SHP77 (cell line): ENCODE measurements at places on chromosomes 12 and 14.

- no peak for DNase-seq
Observed at GRCh38 chr14:85539510-85539909, 9.6 kb downstream of the FLRT2 start.

DNA sequence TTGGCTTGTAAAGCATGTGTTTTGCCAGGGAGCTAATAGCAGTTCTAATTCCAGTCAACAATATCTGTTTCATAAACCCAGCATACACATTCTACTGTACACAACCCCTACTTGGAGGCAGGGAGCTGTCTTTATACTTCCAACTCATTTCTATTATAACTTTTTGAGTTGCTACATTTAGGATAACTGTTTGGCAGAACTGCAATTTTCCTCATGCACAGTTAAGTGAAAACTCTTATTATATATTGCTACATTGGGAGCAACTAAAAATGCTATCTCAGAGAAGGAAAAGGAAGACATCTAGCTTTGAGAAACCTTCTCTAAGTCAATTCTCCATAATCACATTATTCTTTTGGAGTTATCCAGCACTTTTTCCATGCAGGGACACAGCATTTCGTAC, 480.2 kb downstream of the RPS29 start:
- no peak for DNase-seq

DNA sequence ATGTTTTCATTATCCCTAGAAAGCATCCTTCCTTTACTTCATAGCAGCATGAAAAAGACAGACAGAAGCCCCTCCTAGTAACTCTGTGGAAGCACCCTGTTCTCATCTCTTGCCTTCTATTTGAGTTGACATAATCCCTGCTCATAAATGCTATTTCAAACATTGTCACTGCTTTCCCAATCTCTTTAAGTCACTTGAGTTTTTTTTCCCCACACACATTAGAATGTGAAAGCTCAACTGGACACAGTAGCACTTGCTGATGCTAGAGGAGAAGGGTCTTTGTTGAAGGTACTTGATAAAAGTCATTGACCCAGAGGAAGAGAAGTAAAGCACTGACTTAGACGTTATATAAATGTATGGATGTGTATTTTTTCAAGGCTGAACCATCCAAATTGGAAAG, 3.0 kb downstream of the E2F7 start:
- DNase-seq: no peak

DNA sequence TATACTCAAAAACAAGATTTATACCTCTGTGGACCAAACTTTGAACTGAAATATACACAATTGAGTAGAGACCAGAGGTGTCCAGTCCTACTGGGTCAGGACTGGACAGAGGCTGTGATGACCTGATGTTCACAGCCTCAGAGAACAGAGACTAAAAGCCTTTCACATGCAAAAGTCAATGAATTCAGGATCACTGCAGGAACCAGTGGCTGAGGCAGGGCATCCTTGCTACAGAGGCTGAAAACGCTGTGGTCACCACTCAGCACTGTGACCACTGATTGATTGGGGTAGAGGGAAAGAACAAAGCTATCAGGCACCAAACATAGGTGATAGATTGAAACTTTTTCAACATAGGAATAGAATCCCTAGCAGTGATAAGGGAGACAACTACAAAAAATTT, 25.1 kb downstream of the GRIP1 start:
- DNase-seq: no peak

DNA sequence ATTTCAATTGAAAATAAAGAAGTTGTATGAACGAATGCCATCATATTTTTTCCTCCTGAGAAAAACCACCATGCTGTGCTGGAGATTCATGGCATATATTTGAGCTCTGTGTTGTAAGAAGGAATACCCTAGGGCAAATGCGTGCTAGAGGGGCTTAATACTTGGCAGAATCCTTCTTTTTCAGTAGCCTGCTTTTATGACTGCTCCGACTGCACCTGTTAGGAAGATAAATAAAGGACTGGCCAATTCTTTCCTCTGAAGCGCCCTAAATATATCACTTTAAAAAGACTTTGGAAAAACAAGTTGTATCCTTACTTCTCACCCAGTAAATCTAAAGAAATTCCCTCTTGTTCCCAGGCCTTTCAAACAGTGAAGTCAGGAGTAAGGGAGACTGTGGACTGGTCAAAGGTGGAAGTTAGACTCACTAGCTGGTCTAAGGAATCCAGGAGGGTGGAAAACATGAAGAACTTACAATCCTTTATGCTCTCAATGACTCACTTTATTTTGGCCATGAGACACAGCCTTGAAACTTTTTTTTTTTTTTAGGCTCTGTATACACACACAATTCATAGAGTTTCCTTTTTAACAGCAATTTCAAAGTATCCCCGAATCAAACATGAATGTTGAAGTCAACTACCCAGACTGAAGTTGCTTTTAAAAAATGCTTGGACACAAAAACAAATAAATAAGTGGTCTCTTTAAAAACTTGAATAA, 5.2 kb downstream of the MYBPC1 start:
- DNase-seq: no peak

DNA sequence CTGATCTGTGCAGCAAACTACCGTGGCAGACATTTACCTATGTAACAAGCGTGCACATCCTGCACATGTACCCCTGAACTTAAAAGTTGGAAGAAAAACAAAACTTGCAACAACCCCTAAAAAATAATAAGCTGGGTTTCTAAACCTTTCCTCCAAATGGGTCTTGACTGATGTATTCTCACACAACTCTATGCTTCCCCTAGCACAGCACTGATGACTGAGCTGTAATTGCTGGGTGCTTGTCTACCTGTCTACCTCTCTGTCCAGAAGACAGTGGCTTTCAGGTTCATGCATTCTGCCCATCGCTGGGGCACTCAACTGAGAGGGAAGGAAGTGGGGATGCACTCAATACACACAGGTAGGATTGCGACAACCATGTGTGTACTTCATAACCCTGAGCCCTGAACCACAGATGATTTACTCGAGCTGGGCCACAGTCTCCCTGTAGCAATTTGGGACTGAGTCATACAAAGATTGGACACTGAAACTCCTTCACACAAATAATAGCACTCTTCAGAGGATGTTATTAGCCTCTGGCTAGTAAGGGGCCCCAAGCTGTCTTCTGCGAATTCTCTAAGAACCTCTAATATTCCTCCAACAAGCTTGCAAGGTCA, 44.8 kb upstream of the TMPO start:
- no peak for DNase-seq

GRCh38 chr12:92719674-92720073, 16.9 kb downstream of the PLEKHG7 start:
- no peak for DNase-seq

GRCh38 chr14:73719361-73719760, 5.2 kb upstream of the PNMA1 start:
- no peak for DNase-seq

- DNase-seq: no peak
Observed at GRCh38 chr14:74514471-74514941, 20.9 kb downstream of the ISCA2 start.

DNA sequence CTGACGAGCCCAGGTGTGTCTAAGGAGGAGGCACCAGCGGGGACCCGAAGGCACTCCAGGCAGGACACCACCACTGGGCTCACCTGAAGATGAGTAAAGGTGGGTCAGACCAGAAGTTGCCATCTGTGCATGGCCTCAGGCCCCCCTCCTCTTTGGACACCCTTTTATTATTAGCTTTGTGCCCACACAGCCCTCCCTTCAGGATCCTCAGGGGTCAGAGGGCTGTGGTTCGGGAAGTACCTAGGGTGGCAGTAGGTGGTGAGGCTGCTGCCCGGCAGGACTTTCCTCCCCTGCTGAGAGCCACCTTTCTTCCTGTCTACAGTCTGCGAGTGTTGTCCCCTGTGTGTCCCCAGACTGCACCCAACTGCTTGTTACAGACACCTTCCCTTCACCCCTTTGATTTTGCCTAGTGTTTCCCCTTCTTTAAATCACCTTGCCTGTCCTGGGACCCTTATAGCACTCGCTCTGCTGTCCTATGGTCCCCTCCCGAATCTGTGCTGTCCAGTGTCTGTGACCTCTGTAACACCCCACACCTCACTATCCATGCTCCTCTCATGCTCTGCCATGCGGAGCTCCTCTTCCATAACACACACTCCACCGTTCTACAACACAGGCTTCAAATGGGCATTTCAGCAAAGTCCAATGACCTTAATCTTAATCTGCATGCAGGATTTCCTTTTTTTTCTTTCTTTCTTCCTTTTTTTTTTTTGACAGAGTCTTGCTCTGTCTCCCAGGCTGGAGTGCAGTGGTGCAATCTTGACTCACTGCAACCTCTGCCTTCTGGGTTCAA, 25.7 kb downstream of the SOAT2 start:
- no peak for DNase-seq

- no peak for DNase-seq
Observed at GRCh38 chr12:130504840-130505175, 167.1 kb downstream of the PIWIL1 start.

DNA sequence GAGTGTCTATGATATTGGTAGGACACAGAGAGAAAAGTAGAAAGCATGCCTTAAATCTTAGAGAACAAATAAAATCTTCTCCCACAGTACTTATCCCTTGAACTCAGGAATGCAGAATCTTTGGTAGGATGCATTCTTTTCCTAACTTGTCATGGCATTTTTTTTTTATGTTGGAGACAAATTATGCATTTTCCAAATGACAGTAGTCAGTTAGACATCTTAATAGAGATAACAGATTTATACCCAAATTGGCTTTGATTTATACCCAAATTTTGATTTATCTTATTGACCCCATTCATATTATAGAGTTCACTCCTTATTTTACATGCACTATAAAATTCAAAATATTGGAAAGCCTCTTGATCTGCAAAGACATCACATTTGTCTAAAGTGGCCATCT, 132.9 kb downstream of the CNTN1 start:
- DNase-seq: no peak

DNA sequence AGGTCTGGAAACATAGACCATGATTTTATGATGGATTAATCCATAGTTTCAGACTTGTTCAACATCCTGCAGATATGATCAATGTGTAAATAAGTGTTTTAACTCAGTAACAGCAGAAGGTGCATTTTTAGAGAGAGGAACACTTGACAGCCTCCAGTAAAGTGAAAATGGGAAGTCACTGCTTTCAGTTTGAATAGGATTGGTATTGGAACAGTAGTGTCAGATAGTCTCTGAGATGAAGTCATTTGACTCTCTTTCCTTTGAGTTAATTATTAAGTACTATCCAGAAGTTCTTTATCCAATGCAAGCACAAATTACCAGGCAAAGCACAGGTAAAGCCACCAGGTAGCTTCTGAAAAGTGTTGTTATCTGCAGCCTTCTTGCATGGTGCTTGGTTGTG, 14.5 kb upstream of the NAV3 start:
- DNase-seq: no peak

DNA sequence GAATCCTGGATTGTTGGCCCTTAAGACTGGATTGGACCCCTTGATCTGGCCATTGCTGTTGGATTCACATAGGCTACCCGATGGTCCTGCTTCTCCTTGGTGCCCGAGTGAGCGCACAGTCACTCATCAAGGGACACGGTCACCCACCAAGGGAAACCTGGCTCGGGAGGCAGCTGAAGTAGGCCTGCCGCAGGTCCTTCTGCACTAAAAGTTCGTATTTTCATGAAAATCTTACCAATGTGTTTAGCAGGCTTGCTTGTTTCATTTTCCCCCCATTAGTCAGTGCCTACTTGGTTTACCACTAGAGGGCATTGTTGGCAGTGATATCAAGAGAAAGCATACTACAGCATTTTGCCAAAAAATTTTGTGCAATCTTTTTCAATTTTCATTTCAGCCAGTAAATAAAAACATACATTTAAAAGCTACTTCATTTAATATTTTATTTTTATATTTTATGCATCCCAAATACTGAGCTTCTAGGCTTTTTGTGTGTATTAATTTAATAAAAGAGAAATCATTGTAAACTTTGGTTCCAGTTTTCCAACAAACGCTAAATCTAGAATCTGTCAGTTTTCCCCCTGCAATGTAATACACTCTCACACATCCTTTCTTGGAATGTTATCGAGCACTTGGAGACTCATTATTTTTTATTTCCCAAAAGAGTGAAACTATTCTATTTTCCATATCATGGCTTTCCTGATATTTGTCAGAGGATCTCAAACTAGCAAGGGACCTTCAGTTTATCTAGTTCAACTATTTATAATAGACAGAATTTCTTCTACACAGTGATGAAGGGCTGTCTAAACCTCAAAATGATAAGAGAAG, 116.7 kb downstream of the LMNTD1 start:
- peak; percentile 49 for DNase-seq

DNA sequence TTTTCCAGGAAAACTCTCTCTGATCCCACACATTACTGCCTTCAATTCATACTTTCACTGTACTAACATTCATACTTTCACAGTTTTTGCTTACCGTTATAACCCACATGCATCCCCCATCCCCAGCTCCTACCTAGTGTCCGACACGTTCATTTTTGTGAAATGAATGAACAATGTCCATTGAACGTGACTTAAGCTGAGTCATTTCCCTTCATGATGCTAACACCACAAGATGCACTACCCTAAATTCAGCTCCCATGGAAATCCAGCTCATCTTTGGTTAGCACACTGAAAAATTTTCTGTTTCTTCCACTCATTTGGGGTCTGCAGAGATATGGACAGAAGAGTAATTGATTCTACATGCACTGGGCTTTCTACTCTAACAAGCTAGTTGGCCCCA, 84.7 kb downstream of the GALNT4 start:
- DNase-seq: no peak

GRCh38 chr14:61555056-61555838, 140.1 kb upstream of the HIF1A start:
- no peak for DNase-seq

DNA sequence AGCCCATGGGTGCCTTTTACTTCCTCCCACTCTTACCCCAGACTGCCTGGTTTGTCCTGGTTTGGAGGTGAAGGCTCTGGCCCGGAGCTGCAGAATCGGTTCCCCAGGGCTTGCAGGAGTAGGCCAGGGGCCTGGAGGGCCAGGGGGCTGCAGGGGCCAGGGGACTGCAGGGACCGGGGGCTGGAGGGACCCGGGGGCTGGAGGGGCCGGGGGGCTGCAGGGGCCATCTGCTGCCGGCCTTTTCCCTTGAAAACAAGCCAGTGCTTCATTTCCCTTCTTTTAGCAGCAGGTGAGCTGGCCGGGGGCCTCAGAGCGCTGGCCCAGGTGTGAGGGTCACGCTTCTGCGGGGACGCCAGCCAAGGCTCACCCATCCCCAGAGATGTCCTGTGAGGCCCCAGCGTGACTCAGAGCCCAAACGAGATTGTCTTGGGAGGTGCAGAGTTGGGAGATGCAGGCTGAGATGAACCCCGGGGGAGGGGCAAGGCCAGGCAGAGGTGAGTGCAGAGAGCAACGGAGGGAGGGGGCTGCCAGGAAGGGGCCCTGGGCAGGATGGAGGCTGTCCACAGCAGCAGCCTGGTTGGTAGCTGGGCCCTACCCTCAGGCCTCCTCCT, 154.9 kb downstream of the KIF26A start:
- no peak for DNase-seq

DNA sequence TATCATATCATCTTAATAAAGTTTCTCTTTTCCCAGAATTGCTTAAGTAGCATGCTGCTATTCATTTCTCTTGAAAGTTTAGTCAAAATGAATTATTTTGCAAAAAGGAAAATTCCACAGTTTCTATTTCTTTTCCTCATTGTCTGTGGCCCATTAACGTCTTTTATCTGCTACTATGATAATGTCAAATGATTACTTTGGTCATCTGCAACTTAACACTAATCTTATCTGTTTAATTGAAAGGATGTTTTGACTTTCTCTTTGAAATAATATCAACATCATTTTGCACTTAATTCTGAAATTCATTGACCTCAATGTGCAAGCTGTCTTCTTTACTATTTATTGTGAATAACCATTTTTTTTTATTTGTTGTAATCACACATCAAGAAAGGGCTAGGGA, 146.5 kb upstream of the SLCO1C1 start:
- no peak for DNase-seq
